GM13977 (cell line): ENCODE measurements at places on chromosomes 16 and 17.
A peak's percentile ranks its signal among the peaks of the same experiment; 100 is the strongest.

GRCh38 chr17:13953841-13954240 is 115.5 kb upstream of the COX10 start:
- DNase-seq: no peak

- DNase-seq: no peak
Measured at GRCh38 chr17:2187758-2188157, 115.8 kb downstream of the SMG6 start.

DNA sequence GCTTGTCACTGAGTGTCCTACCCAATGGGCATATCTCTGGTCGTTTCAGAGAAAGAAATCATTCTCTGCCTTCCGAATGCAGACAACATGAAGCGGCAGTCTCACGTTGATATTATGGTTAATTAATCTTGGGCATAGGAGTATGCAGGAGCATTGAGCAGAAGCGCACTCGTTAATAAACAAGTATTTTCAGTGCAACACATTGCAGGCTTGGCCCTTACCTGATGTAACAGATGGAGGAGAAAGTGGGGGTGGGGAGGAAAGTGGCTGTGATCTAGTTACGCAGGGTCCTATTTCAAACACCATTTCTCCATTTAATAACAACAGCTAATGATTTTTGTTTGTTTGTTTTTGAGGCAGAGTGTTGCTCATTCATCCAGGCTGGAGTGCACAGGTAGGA is 414.0 kb upstream of the RBFOX1 start:
- no peak for DNase-seq

DNA sequence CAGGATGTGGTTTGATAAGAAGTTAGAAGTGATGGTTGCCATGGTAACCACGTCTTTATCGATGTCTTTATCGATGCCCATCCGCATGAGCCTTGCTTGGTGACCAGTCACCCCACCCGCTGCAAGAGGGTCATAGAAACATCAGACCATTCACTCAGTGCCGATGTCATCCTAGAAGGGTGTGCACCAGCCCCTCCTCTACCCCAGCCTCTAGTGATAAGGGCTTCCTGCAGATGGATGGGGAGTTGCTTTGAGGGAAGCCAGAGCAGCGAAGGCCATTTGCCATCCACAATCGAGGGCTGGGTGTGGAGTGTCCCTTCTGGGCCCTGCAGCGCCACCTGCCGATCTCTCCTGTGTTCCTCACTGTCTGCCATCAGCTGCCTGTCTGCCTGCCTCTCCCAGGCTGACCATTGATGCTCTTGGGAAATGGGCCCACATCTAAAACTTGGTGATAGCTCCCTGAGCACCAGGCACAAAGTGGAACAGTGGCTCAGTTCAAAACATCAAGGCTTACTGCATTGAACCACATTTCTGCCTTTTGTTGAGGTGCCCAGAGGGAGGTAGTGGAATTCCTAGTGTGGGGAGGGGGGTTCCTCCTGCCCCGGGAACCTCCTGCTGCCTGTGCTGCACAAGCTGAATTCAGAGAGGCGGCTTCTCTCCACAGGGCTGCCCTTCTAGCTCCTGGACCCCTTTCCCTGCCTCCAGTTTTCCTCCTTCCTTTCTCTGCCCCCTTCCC is 8.9 kb downstream of the CALB2 start:
- DNase-seq: peak; percentile 65

- no peak for DNase-seq
Measured at GRCh38 chr17:35255316-35255715, 12.4 kb downstream of the SLFN5 start.

GRCh38 chr16:17354141-17354601 is 116.6 kb downstream of the XYLT1 start:
- no peak for DNase-seq

DNA sequence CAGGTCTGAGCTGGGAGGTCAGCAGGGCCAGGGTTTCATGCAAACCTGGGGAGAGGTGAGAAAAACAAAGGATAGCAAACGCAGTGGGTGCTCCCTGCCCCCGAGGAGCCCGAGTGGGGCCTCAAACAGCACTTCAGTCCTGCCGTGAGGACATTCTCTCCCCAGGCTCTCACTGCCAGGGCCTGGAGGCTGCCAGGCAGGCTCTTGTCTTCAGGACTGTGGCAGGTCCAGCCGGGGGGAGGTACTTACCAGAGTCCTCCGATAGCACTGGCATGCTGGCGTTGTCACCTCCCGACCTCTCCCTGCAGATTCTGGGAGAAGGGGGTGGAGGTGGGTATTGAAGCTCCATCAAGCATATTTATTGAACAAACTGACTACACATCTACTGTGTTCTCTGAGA is 1.3 kb downstream of the MPP3 start:
- DNase-seq: no peak
